ENCODE measurements at places on chromosomes 3 and 15. TPM values are rescaled to one million over a fixed set of nuclear protein-coding genes. Genes with fewer than 3 reads are reported as not detected.
A peak's percentile ranks its signal among the peaks of the same experiment; 100 is the strongest.

The DUOXA2 gene
- not detected for total RNA-seq

- H3K4me1 ChIP-seq: no peaks in the 10 kb centered on the region
- no peak for DNase-seq
- no peaks in the 10 kb centered on the region for H3K36me3 ChIP-seq
- no peak overlapping the region for H3K27ac ChIP-seq
- H3K4me3 ChIP-seq: no peak overlapping the region
- H3K27me3 ChIP-seq: no peaks in the 10 kb centered on the region
Observed at GRCh38 chr15:82111918-82112317, 66.1 kb upstream of the MEX3B start.

- no peaks in the 10 kb centered on the region for H3K36me3 ChIP-seq
- H3K4me3 ChIP-seq: no peak overlapping the region
- H3K27me3 ChIP-seq: no peaks in the 10 kb centered on the region
- DNase-seq: no peak
Observed at GRCh38 chr3:170723241-170723640, 137.4 kb upstream of the SLC7A14 start.

GRCh38 chr3:126098391-126098858 lies 14.5 kb upstream of the SLC41A3 start:
- no peaks in the 10 kb centered on the region for H3K4me1 ChIP-seq
- no peak for DNase-seq
- no peak overlapping the region for H3K27ac ChIP-seq

- no peak overlapping the region for H3K4me3 ChIP-seq
- DNase-seq: no peak
- H3K27me3 ChIP-seq: no peaks in the 10 kb centered on the region
- no peaks in the 10 kb centered on the region for H3K4me1 ChIP-seq
Observed at GRCh38 chr3:35677797-35678196, 38.5 kb downstream of the ARPP21 start.

GRCh38 chr3:12875857-12876836 lies 34.8 kb upstream of the RPL32 start:
- DNase-seq: peak; percentile 33
- H3K4me1 ChIP-seq: peaks cover 7% of the 10 kb centered on the region
- H3K27me3 ChIP-seq: no peaks in the 10 kb centered on the region
- H3K4me3 ChIP-seq: peak overlapping the region; percentile 6
- no peaks in the 10 kb centered on the region for H3K36me3 ChIP-seq
- H3K27ac ChIP-seq: no peak overlapping the region

GRCh38 chr3:165755571-165755970 lies 81.7 kb downstream of the BCHE start:
- DNase-seq: no peak
- no peaks in the 10 kb centered on the region for H3K36me3 ChIP-seq
- H3K27ac ChIP-seq: no peak overlapping the region
- H3K4me3 ChIP-seq: no peak overlapping the region

The BFSP2 gene
- total RNA-seq: not detected

DNA sequence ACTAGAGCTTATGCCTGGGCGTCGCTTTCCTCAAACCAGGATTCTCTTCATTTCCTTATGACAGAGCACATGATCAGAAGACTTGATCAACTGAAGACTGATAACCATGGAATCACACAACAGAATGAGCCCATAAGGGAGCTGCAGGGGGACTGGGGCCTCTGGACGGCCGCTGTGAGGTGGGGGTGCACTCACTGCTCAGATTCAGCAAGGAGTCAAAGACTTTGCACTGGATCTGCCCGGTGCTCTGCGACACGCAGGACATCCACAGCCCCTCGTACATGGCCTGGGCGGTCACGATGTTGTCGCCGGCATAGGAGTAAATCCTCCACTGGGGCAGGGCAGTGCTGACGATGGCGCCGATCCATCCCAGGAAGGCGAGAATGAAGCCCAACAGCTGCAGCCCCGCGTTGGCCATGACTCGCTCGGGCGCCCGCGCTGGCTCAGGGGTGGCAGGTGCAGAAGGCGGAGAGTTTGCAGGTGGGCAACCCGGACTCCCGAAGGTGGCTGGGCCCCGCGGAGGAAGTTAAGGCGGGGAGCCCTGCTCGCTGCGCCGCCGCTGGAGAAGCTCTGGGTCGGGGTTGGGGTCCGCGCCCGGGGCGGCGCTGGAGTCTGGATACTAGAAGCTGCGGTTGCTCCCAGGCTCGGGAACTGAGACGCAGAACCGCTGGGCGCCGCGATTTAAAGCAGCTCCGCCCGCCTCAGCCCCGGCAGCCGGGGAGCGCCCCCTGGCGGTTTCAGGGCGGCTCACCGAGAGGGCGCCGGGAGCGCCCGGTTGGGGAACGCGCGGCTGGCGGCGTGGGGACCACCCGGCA lies at the start of gene CLDN1:
TSS of gene CLDN1 (minus strand) at position 658 of the 815 bp plus-strand sequence. CDS start at position 418, 240 bp downstream.
- H3K27me3 ChIP-seq: no peaks in the 10 kb centered on the region
- H3K4me3 ChIP-seq: peak within 1 kb of the TSS; percentile 63
- H3K27ac ChIP-seq: peak within 1 kb of the TSS; percentile 83
- peak; percentile 80 for DNase-seq
- no peaks in the 10 kb centered on the region for H3K36me3 ChIP-seq

- H3K4me1 ChIP-seq: no peaks in the 10 kb centered on the region
- no peak overlapping the region for H3K27ac ChIP-seq
- DNase-seq: no peak
- no peak overlapping the region for H3K4me3 ChIP-seq
- H3K36me3 ChIP-seq: no peaks in the 10 kb centered on the region
Observed at GRCh38 chr3:132382688-132383194, 34.6 kb upstream of the DNAJC13 start.

DNA sequence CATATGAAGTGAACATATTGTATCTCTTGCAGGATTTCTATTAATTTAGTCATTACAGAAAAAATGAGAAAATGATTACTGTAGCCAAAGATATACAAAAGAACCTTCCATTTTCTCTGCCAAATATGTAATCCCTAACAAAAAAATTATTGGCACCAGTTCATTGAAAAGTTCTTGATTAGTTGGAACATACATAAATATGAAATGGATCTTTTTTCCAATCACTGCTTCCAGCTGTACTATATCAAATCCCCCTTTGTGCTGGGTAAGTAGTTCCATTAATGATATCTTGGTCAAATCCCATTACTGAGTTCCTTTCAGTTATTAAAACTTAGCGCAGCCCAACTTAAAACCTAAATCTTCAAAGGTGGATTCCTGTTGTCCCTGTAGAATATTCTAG lies 263.8 kb downstream of the SLC9A9 start:
- DNase-seq: no peak
- H3K4me1 ChIP-seq: no peaks in the 10 kb centered on the region
- no peak overlapping the region for H3K4me3 ChIP-seq

The REC114 gene
- total RNA-seq: not detected

The ASB14 gene
- 0.28 TPM for total RNA-seq

- no peaks in the 10 kb centered on the region for H3K27me3 ChIP-seq
- H3K27ac ChIP-seq: no peak overlapping the region
- no peaks in the 10 kb centered on the region for H3K4me1 ChIP-seq
Observed at GRCh38 chr3:71809321-71810026, 24.5 kb upstream of the PROK2 start.

GRCh38 chr3:47000922-47001730 lies 21.7 kb downstream of the NBEAL2 start:
- H3K36me3 ChIP-seq: no peaks in the 10 kb centered on the region
- H3K27me3 ChIP-seq: no peaks in the 10 kb centered on the region
- H3K4me3 ChIP-seq: no peak overlapping the region
- H3K27ac ChIP-seq: no peak overlapping the region

DNA sequence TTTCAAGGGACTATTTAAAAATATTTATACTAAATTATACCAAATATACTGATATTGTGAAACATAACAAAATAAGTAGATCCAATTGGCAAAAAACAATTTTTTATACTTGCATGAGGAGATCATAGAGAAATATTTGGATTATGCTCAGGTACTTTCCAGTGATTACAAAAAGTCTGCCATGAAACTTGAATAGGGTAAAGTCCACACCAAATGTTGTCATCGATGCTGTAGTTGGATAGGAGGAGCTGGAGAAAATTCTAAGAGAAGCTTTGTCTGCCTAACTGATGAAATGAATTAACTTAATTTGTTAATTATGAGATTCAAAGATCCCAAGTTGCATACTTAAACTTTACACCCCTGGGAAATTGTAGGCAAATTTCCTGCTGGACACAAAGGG lies 93.3 kb downstream of the SI start:
- no peaks in the 10 kb centered on the region for H3K36me3 ChIP-seq
- no peaks in the 10 kb centered on the region for H3K4me1 ChIP-seq
- H3K27ac ChIP-seq: no peak overlapping the region
- H3K27me3 ChIP-seq: no peaks in the 10 kb centered on the region
- no peak overlapping the region for H3K4me3 ChIP-seq
- DNase-seq: no peak

DNA sequence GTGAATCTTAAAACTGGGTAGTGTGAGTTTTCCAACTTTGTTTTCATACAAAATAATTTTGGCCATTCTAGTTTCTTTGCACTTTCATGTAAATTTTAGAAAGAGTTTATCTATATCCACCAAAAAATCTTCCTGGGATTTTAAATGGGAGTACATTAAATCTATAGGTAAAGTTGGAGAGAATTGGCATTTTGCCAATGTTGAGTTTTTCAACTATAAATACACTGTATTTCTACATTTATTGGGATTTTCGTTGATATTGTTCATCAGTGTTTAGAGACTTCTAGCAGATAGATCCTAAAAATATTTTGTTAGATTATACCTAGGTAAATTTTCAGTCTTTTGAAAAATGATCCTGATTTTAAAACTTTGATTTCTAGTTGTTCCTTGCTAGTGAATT lies 83.1 kb upstream of the CCDC54 start:
- H3K27ac ChIP-seq: no peak overlapping the region
- no peaks in the 10 kb centered on the region for H3K4me1 ChIP-seq
- no peak overlapping the region for H3K4me3 ChIP-seq
- no peaks in the 10 kb centered on the region for H3K36me3 ChIP-seq

DNA sequence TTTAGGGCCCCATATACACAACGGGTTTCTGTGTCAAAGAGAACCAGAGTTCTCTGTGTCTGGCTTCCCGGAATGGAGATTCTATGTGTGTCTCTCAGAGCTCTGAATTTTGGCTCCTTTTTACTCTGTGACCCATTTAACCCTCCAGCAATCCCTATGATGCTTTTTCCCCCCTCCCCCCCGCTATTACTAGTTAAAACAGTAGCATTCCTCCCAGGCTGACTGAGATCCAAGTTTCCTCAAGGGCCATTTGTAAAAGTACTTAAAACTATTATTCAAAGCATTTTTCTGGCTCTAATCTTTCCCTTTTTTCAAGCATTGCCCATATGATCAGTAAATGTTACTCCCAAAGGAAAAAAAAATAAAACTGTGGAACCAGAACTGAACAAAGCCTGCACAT lies 6.6 kb upstream of the STAC start:
- no peak for DNase-seq
- no peaks in the 10 kb centered on the region for H3K27me3 ChIP-seq
- H3K4me3 ChIP-seq: no peak overlapping the region
- H3K4me1 ChIP-seq: no peaks in the 10 kb centered on the region
- no peaks in the 10 kb centered on the region for H3K36me3 ChIP-seq

- H3K27me3 ChIP-seq: no peaks in the 10 kb centered on the region
- no peak for DNase-seq
- no peak overlapping the region for H3K4me3 ChIP-seq
- no peaks in the 10 kb centered on the region for H3K36me3 ChIP-seq
Observed at GRCh38 chr3:154818676-154819255, 261.4 kb upstream of the MME start.

GRCh38 chr3:114217266-114217665 lies 20.1 kb downstream of the ZNF80 start:
- H3K4me3 ChIP-seq: no peak overlapping the region
- H3K27ac ChIP-seq: no peak overlapping the region
- H3K27me3 ChIP-seq: no peaks in the 10 kb centered on the region
- no peak for DNase-seq

The IGSF11 gene
- total RNA-seq: 4.4 TPM

DNA sequence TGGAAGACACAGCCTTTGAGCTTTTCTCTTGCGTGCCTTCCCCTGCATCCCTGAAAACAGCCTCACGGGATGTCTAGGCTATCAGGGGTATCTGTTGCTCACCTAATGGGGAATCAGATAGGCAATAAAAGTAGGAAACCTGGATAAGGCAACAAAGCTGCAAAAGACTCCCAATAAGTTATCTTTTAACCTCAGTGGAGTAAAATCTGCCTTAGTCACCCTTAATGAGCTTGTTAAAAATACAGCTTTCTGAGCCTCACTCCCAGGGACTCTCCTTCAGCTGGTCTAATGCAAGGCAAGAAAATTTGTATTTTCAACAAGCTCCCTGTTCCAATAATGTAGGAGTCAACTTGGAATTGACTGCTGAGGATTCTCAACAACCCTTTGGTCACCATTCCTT lies 25.6 kb downstream of the ILDR1 start:
- H3K4me1 ChIP-seq: no peaks in the 10 kb centered on the region
- H3K36me3 ChIP-seq: no peaks in the 10 kb centered on the region
- H3K27me3 ChIP-seq: no peaks in the 10 kb centered on the region
- no peak for DNase-seq
- no peak overlapping the region for H3K4me3 ChIP-seq

DNA sequence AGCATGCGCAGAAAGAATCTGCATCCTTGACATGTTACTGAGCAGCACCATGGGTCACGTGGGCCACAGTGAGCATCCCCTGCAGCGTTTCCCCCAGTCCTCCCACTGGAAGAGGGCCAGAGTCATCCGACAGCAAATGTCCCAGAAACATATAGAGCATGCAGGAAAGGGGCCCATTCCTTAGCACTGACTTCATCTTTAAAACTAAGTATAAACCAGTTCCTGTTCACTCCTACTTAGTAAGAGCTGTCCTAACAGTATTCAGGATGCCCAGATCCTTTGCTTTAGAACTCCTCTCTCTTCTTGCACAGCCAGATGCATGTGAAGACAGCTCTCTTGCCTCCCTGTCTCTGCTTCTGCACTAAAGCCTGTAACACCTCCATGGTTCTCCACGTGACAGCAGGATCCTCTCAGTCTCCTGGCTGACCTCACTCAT lies 79.3 kb upstream of the OXTR start:
- no peak for DNase-seq
- H3K36me3 ChIP-seq: no peaks in the 10 kb centered on the region
- H3K27ac ChIP-seq: no peak overlapping the region
- no peaks in the 10 kb centered on the region for H3K4me1 ChIP-seq

Measured in uterus (tissue), 4 donors.